ENCODE measurements at places on chromosomes 11 and 22.

- no peak for DNase-seq
Measured at GRCh38 chr11:93474123-93474522, 69.1 kb downstream of the SMCO4 start.

GRCh38 chr11:121801781-121802180, 314.2 kb downstream of the BLID start:
- no peak for DNase-seq

- no peak for DNase-seq
Measured at GRCh38 chr11:3894128-3894731, 38.8 kb downstream of the STIM1 start.

DNA sequence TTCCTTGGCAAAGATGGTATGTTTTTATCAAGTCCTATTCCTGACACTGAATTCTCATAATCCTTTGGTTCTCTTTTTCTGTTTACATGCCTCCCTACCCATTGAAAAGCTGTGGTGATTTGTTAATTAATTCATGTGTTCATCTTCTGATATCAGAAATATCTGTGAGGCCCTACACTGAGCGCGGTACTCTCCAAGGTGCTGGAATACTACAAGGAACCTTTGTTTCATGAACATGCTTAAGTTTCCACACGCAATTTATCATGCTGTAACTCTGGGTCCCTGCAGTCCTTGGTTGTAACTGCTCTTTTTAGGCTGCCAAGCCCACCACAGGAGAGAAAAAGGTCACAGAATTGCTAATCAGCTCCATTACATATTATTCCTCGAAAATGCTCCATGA, 331.8 kb downstream of the FAT3 start:
- DNase-seq = no peak

DNA sequence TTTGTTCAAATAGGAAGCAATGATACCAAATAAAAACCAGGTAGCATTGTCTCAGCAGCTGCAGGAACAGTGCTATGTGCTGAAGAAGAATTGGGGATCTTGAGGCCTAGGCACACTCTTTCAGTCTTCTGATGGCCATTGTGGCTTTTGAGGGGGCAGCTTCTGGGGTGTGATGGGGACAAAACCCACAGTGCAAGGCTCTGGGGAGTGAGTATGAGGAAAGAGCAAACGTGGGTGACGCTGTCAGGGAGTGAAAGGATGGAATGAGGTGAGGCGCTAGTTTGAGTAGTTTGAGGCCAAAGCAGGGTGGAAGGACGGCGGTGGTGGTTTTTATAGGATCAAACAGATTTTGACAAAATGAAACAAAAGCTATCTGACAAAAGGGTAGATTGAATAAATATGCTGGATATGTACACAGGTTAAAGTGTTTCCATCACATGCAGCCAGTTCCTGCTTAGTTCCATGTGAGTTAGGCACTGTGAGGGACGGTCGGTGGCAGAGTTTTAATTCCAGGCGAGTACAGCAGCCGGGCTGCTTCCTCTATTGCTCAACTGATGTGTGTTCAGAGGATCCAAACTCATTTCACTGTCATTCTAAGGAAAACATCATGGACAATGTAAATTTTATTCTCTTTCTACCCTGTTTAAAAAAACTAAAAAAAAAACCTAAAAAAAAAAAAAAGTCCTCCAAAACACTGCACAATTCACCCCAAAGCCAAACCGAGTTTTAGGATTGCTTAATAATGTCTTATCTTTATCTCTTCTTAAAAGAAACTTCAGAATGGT, 18.9 kb downstream of the ADAMTS15 start:
- no peak for DNase-seq

GRCh38 chr11:119373059-119373920, 8.2 kb downstream of the USP2 start:
- DNase-seq = no peak

- no peak for DNase-seq
Measured at GRCh38 chr11:34750692-34751405, 130.0 kb downstream of the EHF start.

GRCh38 chr11:48366365-48366764, at the start of gene OR4C5:
TSS of gene OR4C5 (minus strand) at chr11:48366465. CDS start at chr11:48366465, 0 bp downstream.
- no peak for DNase-seq

- DNase-seq = no peak
Measured at GRCh38 chr22:43238526-43239006, 51.6 kb upstream of the TTLL12 start.

GRCh38 chr11:30258679-30259078, 27.9 kb downstream of the FSHB start:
- DNase-seq = no peak

DNA sequence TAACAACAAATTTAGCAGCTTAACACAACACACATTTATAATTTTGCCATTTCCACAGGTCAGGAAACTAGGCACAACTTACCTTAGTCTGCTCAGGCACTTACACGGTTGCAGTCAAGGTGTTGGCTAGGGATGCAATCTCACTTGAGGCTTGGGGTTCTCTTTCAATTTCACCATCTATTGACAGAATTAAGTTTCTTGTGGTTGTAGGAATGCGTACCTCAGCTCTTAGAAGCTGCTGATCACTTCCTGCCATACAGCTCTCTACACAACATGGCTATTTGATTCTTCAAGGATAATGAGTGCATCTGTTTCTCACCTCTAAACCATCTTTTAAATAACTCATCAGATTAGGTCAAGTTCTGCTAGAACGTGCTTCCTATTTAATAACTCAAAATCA, 968.1 kb downstream of the LRRC4C start:
- DNase-seq = no peak

GRCh38 chr22:36154423-36154945, 6.1 kb downstream of the APOL3 start:
- no peak for DNase-seq

GRCh38 chr11:70424765-70425344, 26.5 kb downstream of the CTTN start:
- DNase-seq = peak; percentile 64

GRCh38 chr11:118436639-118437207, 431 bp downstream of the KMT2A start:
- no peak for DNase-seq

- no peak for DNase-seq
Measured at GRCh38 chr11:65418431-65418680, 4.2 kb upstream of the NEAT1 start.

- DNase-seq = no peak
Measured at GRCh38 chr22:49297871-49298721, 529.6 kb downstream of the BRD1 start.

DNA sequence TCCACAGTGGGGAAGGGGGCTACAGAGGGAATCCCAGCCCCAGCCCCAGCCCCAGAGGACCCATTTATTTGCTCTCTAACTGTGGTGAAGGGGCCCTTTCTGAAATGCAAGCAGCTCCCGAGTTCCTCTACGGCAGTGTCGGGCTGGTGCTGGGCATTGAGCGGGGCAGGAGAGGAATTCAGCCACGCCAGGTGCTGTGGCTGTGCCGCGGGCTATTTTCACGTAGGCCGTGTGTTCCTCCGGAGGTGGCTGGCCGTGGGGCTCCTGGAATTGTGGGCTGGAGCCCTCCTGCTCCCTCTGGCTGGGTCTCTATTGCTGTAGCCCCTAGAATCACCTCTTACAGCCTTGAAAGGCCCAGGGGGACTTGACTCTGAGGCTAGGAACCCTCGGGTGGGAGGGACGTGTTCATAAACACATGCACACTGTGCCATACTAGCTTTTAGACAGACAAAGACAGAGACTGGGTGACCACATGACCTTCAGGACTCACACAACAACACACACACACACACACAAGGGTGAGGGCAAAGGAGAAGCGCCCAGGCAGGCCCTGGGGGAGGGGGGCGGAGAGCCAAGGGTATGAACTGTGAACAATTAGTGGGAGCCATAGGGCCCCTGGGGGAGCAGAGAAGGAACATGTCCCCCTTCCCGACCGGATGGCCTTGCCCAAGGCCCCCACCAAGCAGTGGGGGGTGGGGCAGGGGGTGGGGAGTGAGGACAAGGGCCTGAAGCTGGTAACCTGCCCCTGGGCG, 48.4 kb upstream of the SYT7 start:
- no peak for DNase-seq

- DNase-seq = no peak
Measured at GRCh38 chr11:18347471-18348125, 25.2 kb downstream of the GTF2H1 start.

DNA sequence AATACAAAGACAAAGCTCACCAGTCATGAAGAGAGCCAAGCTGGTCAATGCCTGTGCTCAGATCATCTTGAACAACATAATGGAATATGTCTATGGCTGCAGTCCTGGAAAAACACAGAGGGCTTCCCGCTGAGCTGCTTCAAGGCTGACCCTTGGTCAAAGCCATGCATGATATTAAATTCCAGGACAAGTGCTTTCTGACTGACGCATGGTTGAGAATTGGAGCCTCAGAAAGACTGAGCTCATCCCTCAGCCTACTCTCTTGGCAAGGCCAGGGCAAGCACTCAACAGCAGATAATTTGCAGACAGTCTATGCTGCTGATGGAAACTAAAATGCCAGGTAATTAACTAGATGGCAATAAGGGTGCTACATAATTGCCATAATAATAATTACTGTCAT, 89.2 kb downstream of the GALNT18 start:
- DNase-seq = peak; percentile 55

GRCh38 chr11:117424781-117425180, 97.1 kb downstream of the CEP164 start:
- no peak for DNase-seq

DNA sequence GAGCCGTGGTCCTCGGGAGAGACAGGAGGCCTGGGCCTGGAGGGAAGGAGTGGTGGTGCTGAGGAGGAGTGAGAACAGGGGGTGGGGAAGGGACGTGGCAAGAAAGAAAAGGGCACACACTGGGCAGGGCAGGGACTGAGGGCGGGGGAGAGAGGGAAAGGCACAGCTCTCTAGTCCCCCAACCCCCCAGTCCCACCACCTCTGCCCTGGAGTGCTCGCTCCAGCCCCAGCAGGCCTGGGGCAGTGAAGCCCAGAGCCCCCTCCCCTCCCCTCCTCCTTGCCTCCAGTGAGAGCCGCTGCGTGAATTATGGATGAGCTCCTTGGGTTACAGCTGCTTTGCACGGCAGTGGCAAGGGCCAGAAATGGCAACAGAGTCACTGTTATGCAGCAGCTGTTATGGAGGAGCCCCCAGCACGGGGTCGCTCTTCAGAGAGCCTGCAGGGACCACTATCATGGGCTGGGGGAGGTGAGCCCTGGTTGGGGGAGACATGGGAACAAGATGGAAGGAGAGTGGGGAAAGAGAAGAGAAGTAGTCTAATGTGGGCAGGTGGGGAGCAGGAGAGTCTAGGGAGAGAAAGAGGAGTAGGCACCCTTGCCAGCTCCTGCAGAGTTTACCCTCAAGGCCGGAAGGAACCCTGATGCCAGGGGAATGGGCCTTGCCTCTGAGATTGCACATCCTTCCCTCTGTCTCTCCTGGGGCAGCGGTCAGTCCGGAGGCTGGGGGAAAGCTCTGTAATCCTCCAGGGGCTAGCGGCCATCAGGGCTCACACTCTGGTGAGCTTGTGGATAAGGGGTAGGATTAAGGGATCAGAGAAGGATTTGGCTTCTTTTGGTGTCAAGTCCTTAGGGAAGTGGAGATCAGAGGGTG, 3.6 kb downstream of the RTN4RL2 start:
- no peak for DNase-seq

GRCh38 chr11:39571081-39571480, 1888.4 kb downstream of the LRRC4C start:
- DNase-seq = no peak

DNA sequence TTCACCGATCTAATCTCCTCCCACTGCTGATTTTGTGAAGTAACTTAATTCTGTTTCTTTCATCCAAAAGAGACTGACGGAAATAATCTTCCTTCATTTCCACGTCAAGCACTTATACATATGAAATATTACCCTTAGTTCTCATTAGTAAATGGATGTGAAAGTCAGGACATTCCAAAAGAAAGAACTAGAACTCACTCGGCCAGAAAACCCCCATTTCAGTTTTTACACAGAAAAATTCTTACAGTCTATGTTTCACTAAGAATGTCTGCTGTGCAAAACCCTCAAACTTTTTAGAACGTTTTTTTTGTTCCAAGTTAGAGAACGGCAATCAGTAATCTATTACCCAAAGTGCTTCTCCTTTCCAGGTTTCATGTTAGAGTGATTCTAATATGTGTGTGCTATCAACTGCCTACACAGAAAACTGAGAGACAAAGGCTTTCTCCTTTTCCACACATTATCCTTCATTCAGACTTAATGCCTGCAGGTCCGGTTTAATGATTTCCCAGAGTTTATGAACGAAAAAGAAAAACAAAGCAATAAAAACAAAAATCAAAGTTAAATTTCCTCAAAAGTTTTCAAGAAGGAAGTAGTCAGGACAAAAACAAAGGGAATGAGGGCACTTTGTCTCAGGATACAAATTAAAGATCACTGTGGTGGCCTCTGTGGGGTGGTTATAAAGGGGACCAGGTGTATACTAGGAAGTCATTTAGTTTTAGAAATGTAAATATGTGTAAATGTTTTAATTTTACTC, 11.3 kb upstream of the SESN3 start:
- DNase-seq = no peak

DNA sequence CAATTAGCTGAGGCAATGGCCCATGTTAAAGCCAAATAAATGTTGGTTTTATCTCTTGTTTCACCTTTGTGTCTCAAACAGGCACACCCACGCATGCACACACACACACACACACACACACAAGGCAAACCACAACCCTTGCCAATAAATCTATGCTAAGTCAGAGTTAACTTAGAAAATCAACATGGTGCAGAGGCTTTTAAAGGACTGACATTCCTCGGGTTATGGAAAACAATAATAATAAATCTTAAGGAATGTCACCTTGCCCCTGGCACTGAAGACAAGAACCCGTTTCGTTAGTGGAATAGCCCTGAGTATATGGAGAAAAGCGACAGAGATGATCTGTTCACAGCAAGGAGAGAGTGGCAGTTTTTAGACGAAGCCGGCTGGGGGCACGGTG, 326.3 kb downstream of the NTM start:
- DNase-seq = no peak

DNA sequence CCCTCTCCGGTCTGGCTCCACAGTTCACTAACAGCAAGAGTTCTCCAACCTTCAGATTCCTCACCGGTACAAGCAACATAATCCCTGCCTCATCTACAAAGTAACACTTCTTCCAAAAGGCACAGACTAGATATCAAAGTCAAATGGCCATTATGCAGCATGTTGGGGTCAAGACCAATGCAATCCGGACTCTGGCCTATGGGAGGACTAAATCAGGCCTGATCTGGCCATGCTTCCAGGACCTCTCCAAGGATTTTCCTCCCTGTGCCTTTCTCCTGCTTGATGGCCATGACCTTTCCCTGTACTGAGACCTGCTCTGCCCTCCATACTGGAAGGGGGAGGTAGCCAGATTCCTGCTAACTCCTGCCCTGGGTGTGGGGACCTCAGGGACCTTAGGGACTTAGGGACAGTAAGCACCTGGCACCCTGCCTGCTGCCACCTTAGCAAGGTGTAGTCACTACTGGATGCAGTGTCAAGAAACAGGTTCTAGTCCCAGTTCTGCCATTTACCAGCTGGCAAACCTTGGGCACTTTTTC, 6.7 kb downstream of the TBC1D10A start:
- no peak for DNase-seq

GRCh38 chr11:59011655-59012397, 72.5 kb downstream of the GLYATL1 start:
- no peak for DNase-seq

- DNase-seq = no peak
Measured at GRCh38 chr22:24337894-24338645, 67.4 kb downstream of the SPECC1L start.

GRCh38 chr22:44928136-44928463, 81.7 kb downstream of the PHF21B start:
- DNase-seq = no peak

All from NCI-H187 (cell line).